ENCODE measurements at places on chromosomes 4 and X.

GRCh38 chrX:55702671-55703070, 14.9 kb upstream of the RRAGB start:
- DNase-seq: no peak

DNA sequence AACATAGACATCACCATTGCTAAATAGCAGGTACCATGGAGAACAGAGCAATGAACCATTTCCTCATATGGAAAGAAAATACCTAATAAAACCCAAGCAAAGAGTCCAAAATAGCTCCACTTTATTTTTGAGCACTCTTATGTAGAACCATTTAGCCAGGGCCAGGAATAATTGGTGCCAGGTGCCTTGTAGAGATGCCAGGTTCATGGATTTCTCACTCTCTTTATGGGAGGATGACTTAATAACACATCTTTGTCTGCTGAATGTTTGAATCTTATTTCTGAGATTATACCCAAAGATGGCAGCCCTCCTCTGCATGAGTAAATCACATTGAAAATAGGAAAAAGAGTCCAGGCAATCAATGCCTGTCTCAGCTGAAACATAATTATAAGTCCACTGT, 212.3 kb upstream of the SFRP2 start:
- no peak for DNase-seq

GRCh38 chrX:101409043-101409442, 1.0 kb downstream of the HNRNPH2 start:
- DNase-seq: no peak

DNA sequence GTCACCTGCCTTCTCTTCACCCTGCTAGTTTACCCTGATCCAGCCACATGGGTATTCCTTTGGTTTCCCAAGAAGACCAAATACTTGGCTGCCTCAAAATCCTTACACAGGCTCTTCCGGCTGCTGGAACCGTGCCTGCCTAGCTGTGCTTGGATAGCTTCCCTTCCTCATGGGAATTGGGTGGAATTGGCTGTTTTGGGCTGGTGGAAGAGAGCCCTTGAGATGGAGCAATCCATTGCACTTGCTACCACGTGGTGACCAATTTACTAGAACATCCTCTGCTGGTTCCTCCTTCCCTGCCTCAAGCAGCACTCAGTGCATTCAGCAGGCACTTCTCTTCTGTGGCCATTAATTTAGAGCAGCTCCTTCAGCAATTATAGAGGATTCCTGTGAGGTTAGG, 119.3 kb upstream of the AP1S2 start:
- DNase-seq: no peak

DNA sequence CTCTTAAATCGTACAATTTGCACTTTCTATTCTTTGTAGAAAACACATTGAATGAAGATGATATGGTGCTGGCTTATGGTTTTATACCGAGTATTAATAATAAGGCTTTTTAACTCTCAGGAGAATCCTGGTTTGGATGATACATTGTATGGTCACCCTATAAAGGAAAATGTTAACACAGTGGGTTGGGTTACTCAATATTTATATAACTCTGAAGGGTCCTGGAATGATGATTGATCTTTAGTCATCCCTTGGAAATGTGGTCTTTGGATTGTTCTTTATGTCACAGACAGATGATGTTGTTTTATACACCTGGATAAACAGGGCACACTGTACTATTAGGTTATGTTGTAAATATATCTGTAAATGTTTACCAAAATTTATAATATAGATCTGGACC, 496.2 kb upstream of the NDST4 start:
- DNase-seq: no peak

- DNase-seq: no peak
Observed at GRCh38 chr4:172578712-172579111, 589.9 kb upstream of the GALNT7 start.

DNA sequence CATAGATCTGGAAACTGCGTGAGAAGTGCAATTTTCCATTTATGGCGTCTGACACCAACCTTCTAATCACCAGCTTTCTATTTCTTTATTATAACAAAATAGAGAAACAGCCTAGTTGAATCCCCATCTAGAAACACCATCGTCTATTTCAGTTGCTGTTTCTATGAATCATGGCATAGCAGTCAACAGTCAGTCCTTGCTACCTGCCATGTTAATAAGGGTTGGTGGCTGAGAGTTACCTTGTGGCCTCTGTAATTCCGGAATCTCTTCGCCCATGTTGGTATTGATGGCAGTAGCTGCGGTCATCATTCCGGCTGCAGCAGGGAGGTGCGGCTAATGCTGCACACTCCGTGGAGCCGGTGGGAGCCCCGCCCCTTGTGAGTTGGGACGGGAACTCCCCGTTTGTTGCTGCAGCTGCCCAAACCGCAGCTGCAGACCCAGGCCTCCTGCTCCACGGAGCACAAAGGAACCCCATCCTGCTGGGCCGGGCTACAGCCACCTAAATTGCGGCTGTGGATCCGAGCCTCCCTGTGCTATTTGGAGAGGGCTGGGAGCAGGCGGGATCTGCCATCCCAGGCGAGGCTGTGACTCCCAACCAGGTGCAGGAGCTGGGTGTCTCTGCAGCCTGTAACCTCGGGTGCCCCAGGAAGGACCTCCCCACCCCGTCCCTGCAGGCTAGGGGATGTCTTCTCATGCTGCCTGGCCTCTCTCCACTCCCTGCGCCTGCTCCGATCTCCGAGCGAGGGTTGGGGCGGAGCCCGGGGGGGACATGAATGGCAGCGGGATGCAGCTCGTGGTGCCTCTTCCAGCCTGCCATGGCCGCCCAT, 115.4 kb upstream of the STK26 start:
- DNase-seq: no peak

DNA sequence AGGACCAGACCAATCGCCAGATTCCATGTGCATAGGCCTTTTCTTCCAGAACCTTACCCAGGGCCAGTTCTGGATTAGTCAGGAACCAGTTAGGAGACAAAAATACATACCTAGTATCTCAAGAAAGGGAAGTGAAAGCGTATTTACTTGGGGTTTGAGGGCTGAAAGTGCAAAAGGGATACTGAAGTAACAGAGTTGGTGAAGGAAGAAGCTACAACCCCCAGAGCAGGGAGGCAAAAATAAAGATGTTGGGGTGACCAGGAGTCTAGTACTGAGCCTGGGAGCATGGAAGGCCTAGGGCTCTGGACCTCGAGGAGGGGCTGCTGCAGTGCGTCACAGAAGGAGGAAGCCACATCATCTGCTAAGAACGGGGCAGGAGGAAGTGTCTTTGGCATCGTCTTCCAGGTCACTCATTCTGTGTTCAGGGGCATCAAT, 38.3 kb downstream of the TKTL1 start:
- DNase-seq: no peak
